ENCODE measurements at places on chromosomes 12 and 14. TPM values are rescaled to one million over a fixed set of nuclear protein-coding genes. Genes with fewer than 3 reads are reported as not detected.

Gene OTX2
- 147 TPM for total RNA-seq

Gene KLRC2
- not detected for total RNA-seq

Gene RIMBP2
- 1.0 TPM for total RNA-seq

Gene KLHL33
- 0.04 TPM for total RNA-seq

Gene KRT78
- not detected for total RNA-seq

Gene KLRC3
- total RNA-seq: not detected

DNA sequence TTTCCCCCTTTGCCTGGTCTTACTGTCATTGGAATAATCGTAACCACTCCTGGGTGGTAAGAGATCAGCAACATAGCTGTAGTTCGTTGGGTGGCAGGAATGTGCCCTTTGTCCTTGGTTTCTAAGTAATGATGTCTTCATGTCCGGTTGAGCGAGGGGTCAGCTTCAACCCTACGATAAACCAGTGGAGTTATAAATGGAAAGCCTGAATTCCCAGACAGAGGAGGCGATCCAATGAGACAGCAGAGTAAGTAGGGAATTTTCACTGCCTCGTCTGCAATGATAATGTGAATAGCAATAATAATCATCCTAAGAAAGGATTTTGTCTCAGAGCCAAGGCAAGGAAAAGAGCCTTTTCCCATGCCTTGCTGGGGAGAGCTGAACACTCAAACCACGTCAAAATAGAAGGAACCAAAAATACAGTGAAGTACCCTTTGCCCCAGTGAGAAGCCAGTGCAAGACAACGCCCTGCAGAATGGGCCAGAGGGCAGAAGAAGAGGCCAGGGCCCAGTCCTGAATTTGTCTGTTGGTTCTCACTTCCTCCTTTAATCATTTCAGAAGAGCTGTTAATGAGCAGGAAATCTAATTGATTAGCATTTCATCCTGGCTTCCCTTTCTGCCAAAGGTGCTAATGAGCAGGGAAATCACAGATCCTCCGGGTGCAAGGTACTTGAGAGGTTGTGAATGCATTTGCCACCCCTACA, 330.7 kb downstream of the CACNA1C start:
- no peaks in the 10 kb centered on the region for H3K27me3 ChIP-seq
- no peak for DNase-seq
- H3K27ac ChIP-seq: no peak overlapping the region
- H3K36me3 ChIP-seq: no peaks in the 10 kb centered on the region

- H3K4me3 ChIP-seq: no peak overlapping the region
- DNase-seq: no peak
- H3K27me3 ChIP-seq: no peaks in the 10 kb centered on the region
These were observed 147.3 kb downstream of the PPM1H start for GRCh38 chr12:62787611-62788010.

- H3K4me3 ChIP-seq: no peak overlapping the region
- DNase-seq: no peak
- H3K4me1 ChIP-seq: peaks cover 18% of the 10 kb centered on the region
- no peaks in the 10 kb centered on the region for H3K36me3 ChIP-seq
These were observed 281.5 kb downstream of the ZFP36L1 start for GRCh38 chr14:68511129-68512047.

DNA sequence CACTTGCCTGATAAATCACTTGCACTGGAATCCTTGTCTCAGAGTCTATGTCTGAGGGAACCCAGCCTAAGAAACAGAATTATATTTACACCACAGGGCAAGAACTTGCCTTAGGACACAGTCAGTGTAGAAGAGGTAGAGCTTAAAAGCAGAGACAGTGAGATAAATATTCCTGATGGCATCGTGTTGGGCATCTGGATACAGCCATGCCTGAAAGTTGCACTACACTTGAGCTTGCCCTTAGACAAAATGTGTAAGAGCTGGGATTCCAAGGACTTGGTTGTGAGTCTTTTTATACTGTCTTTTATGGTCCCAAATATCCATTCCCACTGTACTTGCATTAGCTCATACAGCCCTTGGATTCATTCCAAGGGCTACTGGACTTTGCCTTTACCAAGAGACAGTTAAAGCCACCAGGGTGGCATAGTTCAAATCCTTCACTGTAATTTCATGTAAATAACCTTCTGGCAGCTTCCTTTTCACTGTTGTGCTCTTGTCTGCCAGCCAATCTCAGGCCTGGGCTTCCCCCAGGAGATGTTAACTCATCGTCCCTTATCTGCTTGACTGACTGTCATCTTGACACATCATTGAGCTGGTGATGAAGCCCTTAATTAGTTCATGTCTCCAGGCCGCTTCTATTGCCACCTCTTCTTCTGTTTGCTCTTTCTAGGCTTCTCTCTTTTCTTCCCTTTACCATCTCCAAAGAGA, 577.9 kb upstream of the TBX3 start:
- no peaks in the 10 kb centered on the region for H3K4me1 ChIP-seq
- no peaks in the 10 kb centered on the region for H3K27me3 ChIP-seq
- H3K36me3 ChIP-seq: no peaks in the 10 kb centered on the region
- no peak overlapping the region for H3K4me3 ChIP-seq

DNA sequence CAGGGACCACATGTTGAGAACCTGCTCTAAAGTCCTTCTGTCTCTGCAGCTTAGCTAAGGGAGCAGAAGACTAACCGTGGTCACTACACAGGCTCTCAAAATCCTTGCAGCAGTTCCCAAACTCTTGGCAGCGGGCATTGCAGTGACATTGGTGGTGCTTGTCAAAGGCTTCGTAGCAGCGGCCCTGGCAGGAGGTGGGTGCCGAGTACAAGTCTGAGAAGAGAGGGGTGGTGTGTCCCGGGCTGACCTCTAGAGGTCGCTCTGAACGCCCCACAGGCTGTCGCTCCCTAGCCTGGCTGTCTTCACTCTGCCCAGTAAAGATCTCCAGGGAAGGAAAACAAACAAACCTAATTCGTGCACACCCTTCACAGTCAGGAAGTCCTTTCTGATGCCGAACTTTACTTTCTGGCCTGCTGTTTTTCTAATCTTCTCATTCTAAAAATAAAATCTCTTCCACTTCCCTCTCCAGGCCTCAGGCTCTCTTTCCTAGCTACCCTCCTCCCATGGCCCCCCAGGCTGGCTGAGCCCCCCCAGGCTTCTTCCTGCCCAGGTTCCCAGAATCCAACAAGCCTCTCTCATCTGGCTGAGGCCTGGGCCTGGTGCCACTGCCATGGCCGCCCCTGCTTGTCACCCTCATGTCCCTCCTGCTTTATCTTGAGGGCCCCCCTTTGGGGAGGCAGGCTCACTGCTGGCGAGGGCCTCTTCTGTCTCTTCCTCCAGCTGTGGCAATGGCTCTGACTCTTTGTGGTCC, 7.7 kb downstream of the ENDOU start:
- no peaks in the 10 kb centered on the region for H3K27me3 ChIP-seq
- peak; percentile 89 for DNase-seq
- H3K36me3 ChIP-seq: no peaks in the 10 kb centered on the region
- H3K4me1 ChIP-seq: peaks cover 11% of the 10 kb centered on the region
- H3K4me3 ChIP-seq: no peak overlapping the region

DNA sequence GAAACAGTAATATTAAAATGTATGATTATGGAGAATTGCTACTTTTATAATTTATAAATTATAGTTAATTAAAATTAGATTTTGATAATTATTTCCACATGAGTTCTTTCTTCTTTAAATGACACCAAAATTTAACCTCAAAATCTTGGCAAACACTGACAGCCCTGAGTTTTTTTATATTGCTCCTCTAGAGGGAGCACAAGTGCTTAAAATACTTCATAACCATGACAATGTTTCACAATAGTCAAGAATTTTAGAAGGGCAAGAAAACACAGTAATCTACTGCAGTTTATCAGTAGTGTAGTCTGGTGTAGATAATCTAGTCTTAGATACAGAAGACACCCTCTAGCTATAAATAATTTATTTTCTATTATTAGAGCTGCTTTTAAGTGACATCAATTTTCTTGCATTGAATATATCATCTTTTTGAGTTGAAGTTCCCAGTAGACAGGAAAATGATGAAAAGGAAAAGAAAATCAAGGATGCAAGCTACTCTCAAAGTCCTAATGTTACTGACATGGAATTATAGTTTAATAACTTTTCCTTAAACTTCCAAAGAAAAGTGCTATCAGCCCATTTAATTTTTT, 14.3 kb upstream of the PTGER2 start:
- H3K27ac ChIP-seq: no peak overlapping the region
- H3K4me3 ChIP-seq: no peak overlapping the region
- H3K36me3 ChIP-seq: no peaks in the 10 kb centered on the region

GRCh38 chr14:50318031-50318626, 6.0 kb downstream of the DMAC2L start:
- no peaks in the 10 kb centered on the region for H3K27me3 ChIP-seq
- no peak overlapping the region for H3K27ac ChIP-seq

GRCh38 chr12:109573029-109573913, at the start of the genes MMAB and MVK:
TSS of gene MMAB (minus strand) at chr12:109573504. CDS start at chr12:109573480, 24 bp downstream.
TSS of gene MVK (plus strand) at chr12:109573794. CDS start at chr12:109574823, 1,029 bp downstream.
- H3K4me3 ChIP-seq: peak within 1 kb of the TSS; percentile 68
- H3K27me3 ChIP-seq: no peaks in the 10 kb centered on the region
- peaks cover 66% of the 10 kb centered on the region for H3K36me3 ChIP-seq
- DNase-seq: peak; percentile 99

- H3K4me3 ChIP-seq: no peak overlapping the region
- H3K27me3 ChIP-seq: no peaks in the 10 kb centered on the region
- no peaks in the 10 kb centered on the region for H3K36me3 ChIP-seq
- no peak overlapping the region for H3K27ac ChIP-seq
- DNase-seq: no peak
- H3K4me1 ChIP-seq: no peaks in the 10 kb centered on the region
These were observed 337.5 kb downstream of the GLT1D1 start for GRCh38 chr12:129190827-129191226.

DNA sequence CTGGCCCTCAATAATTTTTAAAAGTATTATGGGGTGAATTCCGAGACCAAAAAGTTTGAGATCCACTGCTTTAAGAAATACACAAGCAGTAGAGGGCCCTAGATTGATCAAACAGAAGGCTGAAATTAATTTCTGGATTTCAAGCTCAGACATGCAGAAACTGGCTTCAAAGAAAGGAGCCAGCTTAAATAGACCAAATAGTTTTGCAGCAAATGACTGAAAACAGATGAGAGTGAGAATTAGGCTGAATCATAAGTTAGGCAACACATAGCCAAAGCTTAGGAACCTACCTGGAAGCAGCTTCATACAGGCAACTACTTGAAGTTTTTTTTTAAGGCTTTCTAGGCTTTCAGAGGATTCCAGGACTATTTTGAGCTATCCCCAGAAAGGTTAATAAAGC, 12.4 kb downstream of the ATF7 start:
- H3K36me3 ChIP-seq: no peaks in the 10 kb centered on the region
- H3K4me3 ChIP-seq: no peak overlapping the region
- H3K27me3 ChIP-seq: no peaks in the 10 kb centered on the region
- H3K27ac ChIP-seq: peak overlapping the region; percentile 61
- peaks cover 29% of the 10 kb centered on the region for H3K4me1 ChIP-seq
- no peak for DNase-seq

- no peak for DNase-seq
- no peak overlapping the region for H3K4me3 ChIP-seq
- no peaks in the 10 kb centered on the region for H3K36me3 ChIP-seq
- H3K4me1 ChIP-seq: no peaks in the 10 kb centered on the region
- H3K27me3 ChIP-seq: peaks cover 7% of the 10 kb centered on the region
These were observed 46.0 kb downstream of the KCNK13 start for GRCh38 chr14:90107789-90108188.

Data from A673 (cell line).